ENCODE measurements at places on chromosomes 11 and 22. TPM values are rescaled to one million over a fixed set of nuclear protein-coding genes. Genes with fewer than 3 reads are reported as not detected.

- no peak overlapping the region for H3K27ac ChIP-seq
- H3K4me1 ChIP-seq = no peaks in the 10 kb centered on the region
- no peaks in the 10 kb centered on the region for H3K36me3 ChIP-seq
- no peak for DNase-seq
- no peak overlapping the region for H3K4me3 ChIP-seq
- no peaks in the 10 kb centered on the region for H3K27me3 ChIP-seq
Observed at GRCh38 chr11:13760115-13760514, 91.6 kb downstream of the FAR1 start.

GRCh38 chr11:120066738-120067437 is 71.0 kb downstream of the TRIM29 start:
- no peak for DNase-seq
- no peaks in the 10 kb centered on the region for H3K36me3 ChIP-seq
- H3K4me3 ChIP-seq = no peak overlapping the region
- peaks cover 2% of the 10 kb centered on the region for H3K27me3 ChIP-seq
- no peak overlapping the region for H3K27ac ChIP-seq

- H3K27me3 ChIP-seq = no peaks in the 10 kb centered on the region
- no peak for DNase-seq
- no peak overlapping the region for H3K27ac ChIP-seq
Observed at GRCh38 chr22:28950617-28951411, 67.4 kb downstream of the ZNRF3 start.

The PRRG4 gene
- 0.11 TPM for total RNA-seq

All from adrenal gland (tissue), 19 donors.